ENCODE measurements at places on chromosomes 3 and 15. TPM values are rescaled to one million over a fixed set of nuclear protein-coding genes. Genes with fewer than 3 reads are reported as not detected.

GRCh38 chr3:100521439-100521845 lies 29.0 kb downstream of the TMEM45A start:
- H3K27ac ChIP-seq: no peak overlapping the region
- no peaks in the 10 kb centered on the region for H3K27me3 ChIP-seq
- no peaks in the 10 kb centered on the region for H3K4me1 ChIP-seq
- no peak for DNase-seq
- H3K4me3 ChIP-seq: no peak overlapping the region

GRCh38 chr3:2454865-2455264 lies 356.2 kb downstream of the CNTN4 start:
- DNase-seq: no peak
- H3K27ac ChIP-seq: no peak overlapping the region
- no peaks in the 10 kb centered on the region for H3K27me3 ChIP-seq

Gene MESP2
- not detected for total RNA-seq

- no peaks in the 10 kb centered on the region for H3K4me1 ChIP-seq
- H3K4me3 ChIP-seq: no peak overlapping the region
- no peak overlapping the region for H3K27ac ChIP-seq
- H3K36me3 ChIP-seq: no peaks in the 10 kb centered on the region
These were observed 61.7 kb upstream of the PPIB start for GRCh38 chr15:64224511-64224910.

Gene CFAP100
- total RNA-seq: not detected

- H3K27me3 ChIP-seq: peaks cover 4% of the 10 kb centered on the region
- peaks cover 5% of the 10 kb centered on the region for H3K4me1 ChIP-seq
- H3K4me3 ChIP-seq: no peak overlapping the region
- H3K36me3 ChIP-seq: no peaks in the 10 kb centered on the region
- DNase-seq: no peak
These were observed 509.9 kb downstream of the MECOM start for GRCh38 chr3:169153656-169154055.

Gene TMC3
- not detected for total RNA-seq

GRCh38 chr3:84967767-84968581 lies 9.2 kb downstream of the CADM2 start:
- DNase-seq: no peak
- no peaks in the 10 kb centered on the region for H3K4me1 ChIP-seq
- H3K27me3 ChIP-seq: no peaks in the 10 kb centered on the region

Gene CSPG4
- total RNA-seq: 32.6 TPM

DNA sequence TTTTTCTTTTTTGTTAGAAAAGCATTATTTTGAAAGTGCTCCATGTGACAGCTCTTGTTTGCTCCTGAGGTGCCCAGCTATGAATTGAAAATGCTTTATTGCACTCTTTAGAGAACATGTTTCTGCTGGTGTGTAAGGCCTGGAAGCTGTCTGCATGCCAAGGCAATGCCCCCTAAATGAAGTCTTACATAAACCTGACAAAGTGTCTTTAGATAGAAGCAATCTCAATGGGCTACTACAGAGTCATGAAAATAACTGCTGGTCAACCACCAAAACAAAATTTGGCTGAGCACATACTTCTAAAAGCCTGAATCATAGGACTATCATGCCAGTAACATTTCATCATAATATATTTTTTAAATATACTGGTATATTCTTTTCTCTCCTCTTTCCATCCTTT lies 178.7 kb downstream of the THRB start:
- DNase-seq: no peak
- H3K4me1 ChIP-seq: no peaks in the 10 kb centered on the region
- H3K36me3 ChIP-seq: no peaks in the 10 kb centered on the region
- H3K27me3 ChIP-seq: no peaks in the 10 kb centered on the region

- H3K36me3 ChIP-seq: no peaks in the 10 kb centered on the region
- H3K27ac ChIP-seq: no peak overlapping the region
- no peaks in the 10 kb centered on the region for H3K4me1 ChIP-seq
- DNase-seq: no peak
- H3K27me3 ChIP-seq: no peaks in the 10 kb centered on the region
- H3K4me3 ChIP-seq: no peak overlapping the region
These were observed 255.5 kb upstream of the TGFBR2 start for GRCh38 chr3:30350901-30351300.

DNA sequence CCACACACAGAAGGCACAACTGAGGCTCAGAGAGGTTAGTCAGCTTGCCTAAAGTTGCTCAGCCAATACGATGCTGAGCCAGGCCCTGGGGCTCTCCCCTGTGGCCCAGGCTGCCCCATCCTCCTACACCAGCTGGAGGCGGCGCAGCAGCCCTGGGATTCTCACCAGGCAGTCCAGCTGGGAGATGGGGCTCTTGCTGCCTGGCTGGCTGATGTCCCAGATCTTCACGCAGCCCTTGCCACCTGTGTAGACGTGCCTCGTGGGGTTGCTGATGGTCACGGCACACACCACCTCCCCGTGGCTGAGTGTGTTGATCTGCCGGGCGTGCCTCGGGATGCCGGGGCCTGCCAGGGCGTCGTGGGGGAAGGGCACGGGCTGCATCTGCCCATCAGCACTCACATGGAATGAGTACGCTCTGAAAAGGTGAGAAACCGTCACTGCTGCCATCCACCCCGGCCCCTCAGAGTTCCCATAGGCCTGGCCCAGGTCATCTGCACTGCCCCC lies 42.8 kb downstream of the TLE3 start:
- H3K4me3 ChIP-seq: no peak overlapping the region
- H3K36me3 ChIP-seq: peaks cover 100% of the 10 kb centered on the region
- no peak for DNase-seq
- no peaks in the 10 kb centered on the region for H3K27me3 ChIP-seq
- H3K4me1 ChIP-seq: no peaks in the 10 kb centered on the region

DNA sequence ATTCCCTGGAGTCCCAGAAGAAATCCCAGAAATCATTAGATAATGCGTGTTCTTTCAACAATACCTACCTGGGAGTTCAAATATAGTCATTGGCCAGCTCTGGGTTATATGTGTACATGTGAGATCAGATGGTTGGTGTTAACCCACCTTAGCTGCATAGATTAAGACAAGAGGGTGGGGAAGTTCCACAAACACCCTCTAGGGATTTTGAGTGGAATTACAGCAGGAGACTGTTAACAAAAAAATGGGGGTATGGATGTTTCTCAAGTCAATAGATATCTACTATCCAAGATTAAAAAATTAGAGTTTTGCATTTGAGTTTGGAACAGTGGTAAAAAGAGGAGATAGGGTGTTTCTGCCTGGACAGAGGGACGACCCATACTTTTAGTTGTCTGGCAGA lies 282.5 kb upstream of the CNTN3 start:
- H3K4me1 ChIP-seq: no peaks in the 10 kb centered on the region
- DNase-seq: no peak
- H3K27me3 ChIP-seq: no peaks in the 10 kb centered on the region

Gene MYL3
- 223 TPM for total RNA-seq

DNA sequence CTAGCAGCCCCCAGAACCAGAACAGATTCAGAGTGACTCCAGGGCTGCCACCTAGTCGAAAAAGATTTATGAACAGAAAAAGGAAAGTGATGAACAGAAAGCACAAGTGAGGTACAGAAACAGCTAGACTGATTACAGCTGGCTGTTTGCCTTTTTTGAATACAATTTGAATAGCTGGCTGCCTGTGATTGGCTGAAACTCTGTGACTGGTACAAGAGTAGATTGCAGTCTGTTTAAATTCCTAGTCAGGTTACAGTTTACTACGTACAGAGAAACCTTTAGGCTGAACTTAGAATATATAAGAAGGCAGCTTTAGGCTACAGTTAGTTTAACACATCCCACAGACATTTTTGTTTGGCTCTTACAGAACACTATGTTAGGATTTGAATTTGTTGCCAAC lies 10.0 kb downstream of the CCDC13 start:
- no peaks in the 10 kb centered on the region for H3K27me3 ChIP-seq
- no peaks in the 10 kb centered on the region for H3K36me3 ChIP-seq

GRCh38 chr15:76235186-76235826 lies 76.0 kb downstream of the ETFA start:
- no peaks in the 10 kb centered on the region for H3K27me3 ChIP-seq
- H3K27ac ChIP-seq: no peak overlapping the region
- H3K36me3 ChIP-seq: peaks cover 6% of the 10 kb centered on the region

DNA sequence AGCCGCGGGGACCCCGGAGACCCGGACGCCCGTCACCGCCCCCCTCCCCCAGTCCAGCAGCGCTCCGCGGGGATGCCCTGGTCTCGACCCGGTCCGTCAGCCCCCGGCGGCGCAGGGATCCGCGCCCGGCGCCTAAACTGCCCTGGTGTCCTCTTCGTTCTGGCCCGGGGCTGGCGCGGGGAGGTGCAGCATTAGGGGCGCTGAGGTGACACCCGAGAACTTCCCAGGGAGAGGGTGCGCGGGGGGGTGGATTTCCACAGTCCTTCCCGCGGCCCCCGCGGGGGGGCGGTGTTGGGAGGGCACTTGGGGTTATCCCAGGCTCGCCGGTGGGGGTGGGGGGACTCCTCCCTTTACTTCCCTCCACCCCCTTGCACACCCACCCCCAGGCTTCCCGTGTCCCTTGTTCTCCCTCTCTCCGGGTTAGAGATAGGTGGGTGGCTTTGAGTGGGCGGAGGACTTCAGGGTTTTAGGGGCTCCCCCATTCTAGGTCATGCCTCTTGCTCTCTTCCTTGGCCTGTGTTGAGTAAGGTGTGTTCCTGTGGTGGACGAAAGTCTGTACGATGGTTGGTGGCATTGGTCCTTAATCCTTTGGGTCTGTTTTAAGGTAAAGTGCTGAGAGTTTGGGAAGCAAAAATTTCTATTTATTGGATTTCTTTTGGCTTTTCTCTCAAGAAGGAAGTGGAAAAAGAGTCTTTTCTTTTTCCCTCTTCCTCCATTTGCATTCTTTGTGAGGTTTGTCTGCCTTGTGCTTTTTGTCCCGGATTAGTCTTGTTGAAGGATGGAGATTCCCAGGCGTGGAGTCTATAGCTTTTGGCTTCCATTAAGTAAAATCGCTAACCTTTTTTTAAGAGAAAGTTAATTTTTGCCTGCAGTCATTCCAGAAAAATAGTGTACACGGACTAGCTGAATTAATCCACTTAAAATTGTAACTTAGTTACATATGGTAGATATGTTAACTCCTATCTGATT lies 811 bp downstream of the SKIL start:
- H3K4me3 ChIP-seq: peak overlapping the region; percentile 92
- H3K4me1 ChIP-seq: peaks cover 44% of the 10 kb centered on the region

Gene DLL4
- total RNA-seq: 7.5 TPM

DNA sequence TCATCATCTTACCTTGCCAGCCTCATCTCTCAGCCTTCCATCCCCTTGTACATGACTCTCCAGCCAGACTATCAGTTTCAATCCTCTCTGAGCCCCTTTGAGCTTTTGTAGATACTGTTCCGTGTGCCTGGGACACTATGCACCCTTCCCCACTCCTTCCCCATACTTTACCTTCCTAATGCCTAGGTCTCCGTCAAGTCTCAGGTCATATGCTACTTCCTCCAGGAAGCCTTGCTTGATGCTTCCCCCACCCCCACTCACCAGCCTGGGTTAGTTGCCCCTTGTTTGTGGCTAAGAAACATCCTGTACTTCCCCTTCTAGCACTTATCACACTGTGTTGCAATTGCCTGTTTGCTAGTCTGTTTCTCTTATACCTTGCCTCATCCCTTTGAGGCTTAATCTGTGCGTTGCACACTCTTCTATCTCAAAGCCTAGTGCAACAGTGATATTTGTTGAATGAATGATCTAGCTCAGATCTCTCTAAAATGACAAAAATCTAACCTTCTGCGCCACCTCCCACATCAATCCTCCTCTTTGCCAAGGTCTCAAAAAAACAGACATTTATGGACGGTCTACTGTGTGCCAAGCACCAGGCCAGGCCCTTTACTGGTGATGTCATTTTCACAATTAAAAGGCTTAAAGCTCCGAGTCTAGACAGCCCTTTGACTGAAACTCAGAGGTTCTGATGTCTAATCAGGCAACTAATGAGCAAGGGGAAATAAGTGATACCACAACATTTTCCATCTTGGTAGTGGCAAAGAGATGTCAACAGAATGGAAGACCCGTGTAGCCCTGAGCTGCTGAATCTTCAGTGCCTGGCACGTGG lies 6.5 kb upstream of the USP3 start:
- no peak overlapping the region for H3K4me3 ChIP-seq
- H3K27me3 ChIP-seq: no peaks in the 10 kb centered on the region
- H3K36me3 ChIP-seq: no peaks in the 10 kb centered on the region
- DNase-seq: no peak
- peak overlapping the region; percentile 23 for H3K27ac ChIP-seq

DNA sequence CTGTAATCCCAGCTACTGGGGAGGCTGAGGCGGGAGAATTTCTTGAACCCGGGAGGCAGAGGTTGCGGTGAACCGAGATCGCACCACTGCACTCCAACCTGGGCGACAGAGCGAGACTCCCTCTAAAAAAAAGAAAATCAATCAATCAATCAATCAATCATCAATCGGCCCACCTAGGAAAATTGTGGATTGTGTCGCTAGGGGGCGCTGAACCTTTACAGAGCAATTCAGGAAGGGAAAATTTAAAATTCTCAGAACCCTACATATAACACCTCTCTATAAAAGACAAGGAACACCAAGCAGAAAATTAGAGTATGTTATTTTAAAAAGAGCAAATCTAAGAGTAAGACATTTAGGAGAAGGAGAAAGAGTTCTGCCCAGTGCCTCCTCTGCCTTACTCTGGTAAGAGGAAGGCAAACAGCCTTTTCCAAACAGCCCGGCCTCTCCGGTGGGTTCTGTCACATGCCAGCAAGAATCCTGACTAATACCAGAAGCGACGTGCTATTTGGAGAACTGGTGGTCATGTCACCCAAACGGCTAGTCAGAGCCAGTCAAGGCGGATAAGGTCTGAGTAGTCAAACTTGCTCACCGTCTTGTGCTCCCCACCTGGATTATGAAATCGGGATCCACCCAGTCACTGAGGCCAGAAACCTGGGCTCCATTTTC lies 22.3 kb upstream of the SMCO1 start:
- no peaks in the 10 kb centered on the region for H3K36me3 ChIP-seq
- H3K4me3 ChIP-seq: no peak overlapping the region
- no peak for DNase-seq
- no peaks in the 10 kb centered on the region for H3K4me1 ChIP-seq
- H3K27ac ChIP-seq: no peak overlapping the region
- H3K27me3 ChIP-seq: no peaks in the 10 kb centered on the region

DNA sequence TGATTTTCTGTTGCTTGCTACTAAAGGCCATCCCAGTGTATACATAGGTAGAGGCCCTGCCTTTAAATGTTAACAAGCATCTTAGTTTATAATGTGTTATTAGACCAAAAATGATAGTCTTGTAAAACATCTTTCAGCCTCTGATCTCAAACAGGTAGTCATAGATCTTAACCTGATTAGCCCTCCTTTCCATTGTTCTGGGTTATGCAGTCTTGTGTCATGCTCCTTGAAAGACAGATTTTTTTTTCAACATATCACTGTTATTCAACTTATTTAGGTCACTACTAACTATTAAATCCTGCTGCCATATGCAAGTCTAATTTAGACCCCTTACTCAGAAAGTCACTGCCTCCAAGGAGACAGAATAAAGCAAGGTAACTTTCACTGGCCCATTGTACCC lies 19.1 kb upstream of the CLDN16 start:
- no peaks in the 10 kb centered on the region for H3K36me3 ChIP-seq
- DNase-seq: no peak
- H3K4me1 ChIP-seq: no peaks in the 10 kb centered on the region
- H3K4me3 ChIP-seq: no peak overlapping the region
- H3K27ac ChIP-seq: no peak overlapping the region

GRCh38 chr15:59532770-59533379 lies 78.7 kb upstream of the GCNT3 start:
- no peak overlapping the region for H3K27ac ChIP-seq
- H3K36me3 ChIP-seq: no peaks in the 10 kb centered on the region
- no peak overlapping the region for H3K4me3 ChIP-seq
- peaks cover 7% of the 10 kb centered on the region for H3K27me3 ChIP-seq
- DNase-seq: no peak

Gene FGF12
- total RNA-seq: 218 TPM

GRCh38 chr3:16490062-16490619 lies 23.4 kb downstream of the RFTN1 start:
- H3K36me3 ChIP-seq: peaks cover 5% of the 10 kb centered on the region
- no peaks in the 10 kb centered on the region for H3K27me3 ChIP-seq
- peaks cover 7% of the 10 kb centered on the region for H3K4me1 ChIP-seq
- no peak overlapping the region for H3K27ac ChIP-seq

Gene IVD
- total RNA-seq: 49.1 TPM

Data from right atrium auricular region (tissue), 2 donors.